ENCODE measurements at places on chromosomes 2 and 18.

- no peak for DNase-seq
Measured at GRCh38 chr2:7025082-7025481, 107.9 kb downstream of the RNF144A start.

GRCh38 chr2:167293172-167293781 is 405.0 kb downstream of the XIRP2 start:
- DNase-seq = no peak

- DNase-seq = no peak
Measured at GRCh38 chr18:45243340-45244110, 371.8 kb upstream of the SLC14A2 start.

- no peak for DNase-seq
Measured at GRCh38 chr2:10891390-10891789, 20.3 kb upstream of the KCNF1 start.

GRCh38 chr2:239866350-239866749 is 158.8 kb downstream of the NDUFA10 start:
- DNase-seq = no peak

- DNase-seq = no peak
Measured at GRCh38 chr2:127527001-127527804, 914 bp upstream of the IWS1 start.

Measured in right hindlimb (tissue), 1 donor.